ENCODE measurements at places on chromosomes 12 and 14.

GRCh38 chr14:31505411-31505810, 17.6 kb upstream of the GPR33 start:
- DNase-seq = no peak

DNA sequence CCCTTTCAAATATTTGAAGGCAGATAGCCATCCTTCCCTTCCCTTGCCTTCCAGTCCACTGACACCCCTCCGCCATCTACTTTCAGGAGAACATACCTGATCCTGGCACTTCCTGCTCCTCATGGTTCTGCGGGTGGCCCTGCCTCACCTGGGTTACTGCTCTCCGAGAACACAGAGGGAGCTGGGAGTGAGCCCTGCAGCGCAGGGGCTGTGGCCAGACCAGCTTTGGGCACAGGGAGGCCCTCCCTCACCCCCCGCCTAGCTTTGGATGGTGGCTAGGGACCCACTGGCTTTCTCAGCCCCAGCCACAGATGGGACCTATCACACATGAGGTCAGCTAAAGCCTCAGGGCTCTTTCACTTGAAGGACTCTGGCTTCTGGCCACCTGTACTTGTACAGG, 12.4 kb downstream of the IQSEC3 start:
- no peak for DNase-seq

- DNase-seq = no peak
Measured at GRCh38 chr12:107418981-107419380, 266.6 kb upstream of the PWP1 start.

- DNase-seq = no peak
Measured at GRCh38 chr12:105721891-105722290, 391.4 kb downstream of the C12orf75 start.

GRCh38 chr14:75543253-75543652, 21.0 kb downstream of the BATF start:
- DNase-seq = no peak

DNA sequence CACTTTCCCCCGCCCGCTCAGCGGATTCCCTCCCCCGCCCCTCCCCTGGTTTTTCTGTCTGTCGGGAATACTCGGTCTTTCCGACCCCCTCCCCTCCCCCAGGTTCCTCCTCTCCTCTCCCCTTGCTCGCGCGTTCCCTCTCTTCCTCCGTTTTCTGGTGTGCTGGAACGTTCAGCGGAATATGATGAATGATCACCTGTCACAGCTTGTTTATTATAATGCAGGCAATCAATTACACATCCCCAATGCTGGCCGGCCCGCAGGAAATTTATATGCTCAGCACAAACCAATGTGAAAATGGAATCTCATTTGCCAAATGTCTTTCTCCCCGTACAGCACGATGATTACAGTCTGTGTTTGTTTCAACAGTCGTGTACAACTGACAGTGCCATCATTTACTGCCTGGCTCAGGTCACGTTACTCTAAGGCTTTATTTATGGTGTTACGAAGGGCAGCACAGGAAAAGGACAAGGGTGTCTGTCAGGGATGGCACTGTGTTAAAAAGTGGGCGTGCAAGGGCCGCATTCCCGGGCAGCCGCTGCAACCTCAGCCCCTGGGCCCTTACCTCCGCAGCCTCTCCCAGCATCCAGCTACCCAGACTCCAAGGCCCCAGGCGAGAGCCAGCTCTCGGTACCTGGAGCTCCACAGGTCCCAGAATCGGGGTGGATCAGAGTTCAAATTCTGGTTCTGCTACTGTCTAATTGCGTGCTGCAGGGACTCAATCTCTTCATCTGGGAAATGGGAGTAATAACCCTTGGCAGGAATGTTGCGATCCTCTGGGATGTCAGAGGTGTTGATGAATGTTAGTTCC, 24.7 kb upstream of the MAP1LC3B2 start:
- DNase-seq = no peak

DNA sequence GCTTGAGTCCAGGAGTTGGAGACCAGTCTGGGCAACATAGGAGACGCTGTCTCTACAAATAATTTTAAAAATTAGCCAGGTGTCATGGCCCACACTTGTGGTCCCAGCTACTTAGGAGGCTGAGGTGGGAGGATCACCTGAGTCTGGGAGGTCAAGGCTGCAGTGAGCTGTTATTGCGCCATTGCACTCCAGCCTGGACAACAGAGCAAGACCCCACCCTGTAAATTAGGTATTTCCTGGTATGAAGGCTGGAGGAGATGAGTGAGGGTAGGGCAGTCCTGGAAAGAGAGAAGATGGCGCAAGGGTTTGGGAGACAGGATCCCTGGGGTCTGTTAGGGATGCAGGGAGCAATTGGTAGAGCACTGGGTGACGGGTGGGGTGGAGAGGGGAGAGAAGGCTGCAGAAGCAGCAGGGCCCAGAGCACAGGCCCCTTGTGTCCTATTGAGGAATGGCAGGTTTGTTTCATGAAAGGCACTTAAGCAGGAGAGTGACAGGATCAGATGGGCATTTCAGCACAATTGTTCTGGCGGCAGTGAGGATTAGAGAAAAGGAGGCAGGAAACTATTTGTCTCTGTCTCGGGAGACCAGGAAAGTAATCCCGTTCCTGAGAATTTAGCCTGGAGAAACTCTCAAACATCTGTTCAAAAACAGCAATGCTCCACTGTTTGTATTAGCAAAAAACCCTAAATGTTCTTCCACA, 47.2 kb upstream of the KTN1 start:
- DNase-seq = no peak
